Skin of body (tissue), 3 donors: ENCODE measurements at places on chromosomes 16 and 17. TPM values are rescaled to one million over a fixed set of nuclear protein-coding genes. Genes with fewer than 3 reads are reported as not detected.

SDK2 gene
- total RNA-seq = 1.6 TPM

GRCh38 chr17:4759776-4760236, 11.9 kb upstream of the TM4SF5 start:
- no peak for DNase-seq

- DNase-seq = no peak
These were observed 4.5 kb downstream of the NUP93 start for GRCh38 chr16:56734429-56734828.

ANKRD40 gene
- 24.8 TPM for total RNA-seq

NPIPA5 gene
- not detected for total RNA-seq

GRCh38 chr16:27355610-27356009, 41.8 kb downstream of the IL4R start:
- no peak for DNase-seq

GRCh38 chr17:29178750-29179231, 1.4 kb downstream of the MYO18A start:
- no peak for DNase-seq

DNA sequence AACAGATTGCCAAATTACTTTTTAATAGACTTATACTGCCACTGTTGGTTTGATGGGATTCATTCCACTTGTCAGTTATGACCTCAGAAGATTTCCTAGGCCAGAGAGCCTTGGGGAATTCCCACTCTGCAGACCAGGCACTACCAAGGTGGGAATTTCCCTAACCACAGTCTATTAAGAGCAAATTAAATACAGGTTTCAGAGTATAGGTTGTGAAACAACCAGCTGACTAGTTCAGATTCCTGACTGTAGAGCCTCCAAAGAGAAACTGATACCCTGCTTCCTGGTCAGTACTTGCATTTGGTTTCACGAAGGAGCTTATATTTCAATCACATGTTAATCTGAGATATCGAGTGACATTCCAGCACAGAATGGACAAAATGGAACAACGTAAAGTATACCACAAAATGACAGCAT, 186.5 kb downstream of the STX8 start:
- DNase-seq = no peak

DNA sequence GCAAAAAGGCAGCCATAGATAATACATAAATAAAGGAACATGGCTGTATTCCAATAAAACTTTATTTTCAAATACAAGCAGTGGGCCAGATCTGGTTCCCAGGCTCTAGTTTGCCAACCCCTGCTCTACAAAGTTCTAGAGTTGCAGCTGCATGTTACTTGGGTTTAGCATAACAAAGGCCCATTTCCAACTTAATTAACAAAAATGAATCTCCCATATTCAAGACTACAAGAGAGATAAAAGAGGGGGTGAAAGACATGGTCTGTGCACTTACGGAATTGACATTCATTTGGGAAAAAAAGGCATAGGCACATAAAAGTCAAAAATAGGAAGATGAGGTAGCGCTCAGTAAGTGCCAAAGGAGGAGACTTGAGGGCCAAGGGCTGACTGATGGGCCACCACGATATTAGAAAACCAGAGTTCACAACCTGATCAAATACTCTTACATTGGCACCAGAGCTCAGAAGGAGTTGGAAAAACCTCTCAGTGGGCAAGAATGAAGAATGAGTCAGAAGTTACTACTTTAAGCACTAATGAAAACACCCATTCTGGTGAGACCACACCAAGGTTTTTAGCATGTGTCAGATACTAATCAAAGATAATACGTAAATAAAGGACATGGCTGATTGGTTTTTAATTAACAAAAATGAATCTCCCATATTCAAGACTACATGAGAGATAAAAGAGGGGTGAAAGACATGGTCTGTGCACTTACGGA, 164.0 kb downstream of the VPS53 start:
- DNase-seq = no peak

GRCh38 chr17:32783602-32784001, 93.3 kb downstream of the MYO1D start:
- peak; percentile 27 for DNase-seq

GRCh38 chr16:87645802-87646201, 43.5 kb downstream of the JPH3 start:
- DNase-seq = no peak

GRCh38 chr16:52708476-52708875, 161.5 kb upstream of the TOX3 start:
- no peak for DNase-seq

KCNH4 gene
- not detected for total RNA-seq

GRCh38 chr17:77214743-77215142, 74.0 kb downstream of the SEC14L1 start:
- no peak for DNase-seq
